T-helper 17 cell (primary cell): ENCODE measurements at places on chromosomes 7 and 10.

DNA sequence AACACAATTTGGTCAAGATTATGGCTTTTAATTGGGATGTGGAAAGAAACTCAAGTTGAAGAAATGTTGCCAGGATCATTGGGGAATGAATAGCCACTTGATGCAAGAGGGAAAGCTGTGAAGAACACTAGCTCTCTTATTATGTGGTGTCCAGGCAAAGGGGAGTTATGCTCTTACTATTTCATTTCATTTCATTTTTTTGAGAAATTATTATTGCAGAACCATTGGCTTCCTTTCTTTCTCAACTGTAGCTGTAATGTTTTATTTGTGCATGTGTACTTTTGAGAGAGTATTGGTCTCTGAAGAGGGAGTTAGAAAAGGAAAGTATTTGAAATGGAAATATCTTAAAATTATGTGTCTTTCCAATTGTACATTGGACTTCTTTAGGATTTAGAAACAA is 312.6 kb upstream of the BMPER start:
- DNase-seq = no peak

DNA sequence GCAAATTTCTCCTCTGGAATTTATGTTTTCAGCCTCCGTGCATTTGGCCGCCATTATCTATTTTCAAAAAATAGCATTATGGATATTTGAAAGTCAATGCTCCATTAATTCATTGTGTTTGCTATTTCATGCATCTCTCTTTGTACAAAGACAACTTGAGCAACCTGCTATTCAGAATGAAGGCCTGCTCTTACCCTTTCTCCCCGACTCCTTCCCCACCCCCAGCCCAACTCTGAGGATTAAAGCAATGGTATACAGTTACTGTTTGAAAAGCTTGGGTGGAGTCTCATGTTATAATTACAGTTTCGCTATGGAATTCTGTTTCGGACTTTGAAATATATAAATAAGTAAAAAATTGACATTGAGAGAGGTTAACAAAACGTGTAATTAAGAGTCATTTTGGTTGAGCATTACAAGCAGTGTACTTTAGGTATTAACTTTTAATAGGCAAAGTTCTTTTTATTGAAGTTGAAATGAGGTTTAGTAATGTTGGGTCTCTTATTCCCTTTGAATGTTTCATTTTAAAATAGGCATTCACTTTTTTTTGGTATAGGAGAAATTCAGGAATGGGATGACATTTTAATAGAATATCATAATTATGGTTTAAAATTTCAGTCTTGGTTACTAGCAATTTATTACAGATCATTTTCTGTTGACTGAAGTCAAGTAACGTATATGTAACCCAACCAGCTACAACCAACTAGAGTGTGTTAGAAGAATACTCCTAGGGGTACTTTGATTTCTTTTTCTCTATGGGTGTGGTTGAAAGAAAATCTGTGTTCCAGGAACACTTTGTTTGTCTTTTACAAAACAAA is 93.1 kb downstream of the ARID5B start:
- DNase-seq = no peak

GRCh38 chr7:140294454-140294853 is 103.9 kb downstream of the SLC37A3 start:
- no peak for DNase-seq

- DNase-seq = no peak
These were observed 96.1 kb downstream of the COL28A1 start for GRCh38 chr7:7439564-7439963.

- DNase-seq = no peak
These were observed 28.1 kb downstream of the ARL4A start for GRCh38 chr7:12715372-12716133.

DNA sequence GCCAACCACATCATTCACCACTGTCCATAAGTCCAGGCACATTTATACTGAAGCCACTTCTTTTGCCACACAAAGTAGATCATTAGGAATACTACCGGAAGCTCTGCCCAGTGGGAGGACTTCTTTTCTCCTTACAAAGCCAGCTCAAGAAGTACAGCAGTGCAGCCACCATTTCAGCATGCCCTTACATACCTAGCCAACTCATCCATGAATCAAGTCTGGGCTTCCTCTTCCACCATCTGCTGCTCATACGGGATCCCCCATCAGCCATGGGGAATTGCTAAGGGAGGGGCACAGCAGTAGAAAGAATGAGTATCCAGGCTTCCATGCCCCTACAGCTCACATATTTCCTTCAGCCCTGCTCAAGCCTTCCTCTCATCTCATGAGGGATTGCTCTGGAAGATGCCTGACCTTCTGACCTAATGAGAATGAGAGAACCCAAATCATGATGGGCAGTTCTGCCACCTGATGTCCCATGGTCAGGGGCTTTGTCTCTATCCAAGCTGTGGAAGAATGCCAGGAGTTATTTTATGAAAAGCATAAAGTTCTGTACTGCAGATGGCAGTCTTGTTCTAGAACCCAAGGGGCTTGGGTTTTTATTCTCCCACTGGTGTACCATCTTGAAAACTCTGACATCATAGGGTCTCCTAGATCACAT is 39.5 kb downstream of the ACSM6 start:
- no peak for DNase-seq

DNA sequence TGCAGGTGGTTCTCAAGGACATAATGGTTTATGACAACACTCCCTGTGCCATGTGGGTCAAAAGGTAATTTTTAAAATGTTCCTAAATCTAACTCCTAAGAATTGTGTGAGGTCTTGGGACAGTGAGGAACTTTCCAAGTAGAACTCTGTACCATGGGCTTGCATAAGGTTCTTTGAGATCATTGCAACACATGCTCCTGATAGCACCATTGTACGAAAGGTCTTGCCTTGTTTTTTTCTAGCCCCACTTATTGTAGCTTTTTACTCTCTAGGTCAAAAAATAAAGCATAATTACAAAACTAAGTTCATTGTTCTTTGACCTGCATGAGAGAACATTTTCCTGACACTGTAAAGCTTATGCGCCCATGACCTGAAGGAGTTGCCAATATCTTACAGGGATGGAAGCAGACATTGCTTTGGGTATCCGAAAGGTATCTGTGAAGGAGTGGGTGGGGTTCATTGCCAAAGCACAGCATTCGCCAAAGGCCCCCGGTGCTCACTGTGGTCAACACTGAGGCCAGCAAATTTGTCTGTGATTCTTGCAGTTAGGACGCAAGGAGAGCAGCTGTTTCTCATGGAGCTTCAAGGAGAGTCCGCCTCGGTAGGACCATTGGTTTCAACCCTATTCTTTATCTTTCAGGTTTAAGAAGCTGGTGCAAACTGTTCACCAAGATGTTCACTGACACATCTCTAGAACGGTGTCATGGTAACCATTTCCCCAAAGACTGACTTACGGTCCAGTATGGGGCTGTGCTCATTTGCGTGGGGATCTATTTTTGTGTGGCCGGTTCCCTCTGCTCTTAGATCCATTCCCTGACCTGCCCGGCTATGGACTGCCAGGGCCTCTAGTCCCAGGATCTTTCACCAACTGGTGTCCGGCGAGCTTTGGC is 7.6 kb upstream of the PRKAG2 start:
- DNase-seq = no peak

DNA sequence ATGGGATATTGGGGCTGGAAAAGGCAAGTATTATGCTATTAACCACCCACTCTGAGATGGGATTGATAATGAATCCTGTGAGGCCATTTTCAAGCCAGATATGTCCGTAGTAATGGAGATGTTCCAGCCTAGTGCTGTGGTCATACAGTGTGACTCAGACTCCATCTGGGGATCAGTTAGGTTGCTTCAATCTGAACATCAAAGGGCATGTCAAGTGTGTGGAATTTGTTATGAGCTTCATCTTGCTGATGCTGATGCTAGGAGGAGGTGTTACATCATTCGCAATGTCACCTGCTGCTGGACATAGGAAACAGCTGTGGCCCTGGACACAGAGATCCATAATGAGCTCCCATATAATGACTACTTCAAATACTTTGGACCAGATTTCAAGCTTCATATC is 144.7 kb downstream of the PLCE1 start:
- DNase-seq = no peak
